ENCODE measurements at places on chromosomes 3 and 15. TPM values are rescaled to one million over a fixed set of nuclear protein-coding genes. Genes with fewer than 3 reads are reported as not detected.

GRCh38 chr3:42721690-42722089, 19.1 kb upstream of the HHATL start:
- no peak for DNase-seq

NCK1 gene
- total RNA-seq, result 25.2 TPM

CCR9 gene
- 0.17 TPM for total RNA-seq

DNA sequence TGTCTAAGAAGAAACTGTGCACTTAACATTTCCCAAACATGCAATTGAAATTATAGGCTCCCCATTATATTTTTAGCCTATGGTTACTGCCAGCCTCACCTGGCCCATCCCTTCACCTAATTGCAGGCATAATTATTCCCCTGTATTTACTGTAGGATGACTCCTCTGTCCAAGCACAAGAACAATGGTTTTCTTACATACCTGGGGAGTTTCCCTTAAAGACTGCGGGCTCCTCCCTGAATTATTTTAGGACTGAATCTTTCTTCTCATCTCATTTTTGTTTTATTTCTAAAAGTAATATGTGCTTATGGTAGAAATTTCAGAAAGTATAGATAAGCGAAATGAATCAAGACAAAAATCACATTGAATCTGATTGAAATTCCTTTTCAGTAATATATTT, 11.4 kb downstream of the TM4SF1 start:
- no peak for DNase-seq

TEX55 gene
- total RNA-seq, result 0.06 TPM

MASP1 gene
- total RNA-seq, result not detected

- no peak for DNase-seq
Observed at GRCh38 chr3:59404851-59405250, 355.0 kb upstream of the CFAP20DC start.

- no peak for DNase-seq
Observed at GRCh38 chr15:99692825-99693224, 40.4 kb downstream of the LYSMD4 start.

DNA sequence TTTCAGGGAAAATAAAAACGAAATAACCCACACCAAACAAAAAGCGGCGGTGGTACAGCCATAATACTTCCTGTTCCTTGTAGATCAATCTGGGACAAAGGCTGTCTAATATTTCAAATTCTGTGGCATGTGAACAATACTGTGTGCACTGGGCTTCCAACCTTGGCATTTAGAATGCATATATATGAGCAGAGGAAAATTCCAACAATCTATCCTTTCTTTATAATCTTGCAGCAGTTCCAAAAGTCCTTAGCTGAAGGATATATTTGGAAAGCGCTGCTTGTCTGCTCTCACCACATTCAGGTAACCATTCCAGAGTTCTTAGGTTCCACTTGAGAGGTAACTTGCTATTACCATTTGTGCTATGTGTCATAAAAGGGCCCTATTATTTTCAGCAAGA, 231.8 kb downstream of the RBMS3 start:
- no peak for DNase-seq

ACP3 gene
- total RNA-seq, result not detected

POC1A gene
- 35.6 TPM for total RNA-seq

DNA sequence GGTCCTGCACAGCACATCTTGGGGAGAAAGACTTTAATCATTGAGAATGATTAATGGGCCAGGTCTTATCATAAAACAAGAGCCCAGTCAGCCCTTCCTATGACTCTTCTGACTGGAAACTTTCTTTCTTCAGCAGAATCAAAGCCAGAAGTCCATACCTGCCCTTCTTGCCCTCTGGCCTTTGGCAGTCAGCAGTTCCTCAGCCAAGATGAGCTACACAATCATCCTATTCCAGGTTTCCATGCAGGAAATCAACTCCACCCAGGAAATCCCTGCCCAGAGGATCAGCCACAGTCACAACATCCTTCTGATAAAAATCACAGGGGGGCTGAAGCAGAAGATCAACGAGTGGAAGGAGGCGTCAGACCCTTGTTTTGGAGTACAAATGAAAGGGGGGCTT, 26.9 kb downstream of the ZNF589 start:
- no peak for DNase-seq

GPR176 gene
- 35.4 TPM for total RNA-seq

- DNase-seq, result no peak
Observed at GRCh38 chr3:47533996-47534454, 20.5 kb upstream of the ELP6 start.

DNA sequence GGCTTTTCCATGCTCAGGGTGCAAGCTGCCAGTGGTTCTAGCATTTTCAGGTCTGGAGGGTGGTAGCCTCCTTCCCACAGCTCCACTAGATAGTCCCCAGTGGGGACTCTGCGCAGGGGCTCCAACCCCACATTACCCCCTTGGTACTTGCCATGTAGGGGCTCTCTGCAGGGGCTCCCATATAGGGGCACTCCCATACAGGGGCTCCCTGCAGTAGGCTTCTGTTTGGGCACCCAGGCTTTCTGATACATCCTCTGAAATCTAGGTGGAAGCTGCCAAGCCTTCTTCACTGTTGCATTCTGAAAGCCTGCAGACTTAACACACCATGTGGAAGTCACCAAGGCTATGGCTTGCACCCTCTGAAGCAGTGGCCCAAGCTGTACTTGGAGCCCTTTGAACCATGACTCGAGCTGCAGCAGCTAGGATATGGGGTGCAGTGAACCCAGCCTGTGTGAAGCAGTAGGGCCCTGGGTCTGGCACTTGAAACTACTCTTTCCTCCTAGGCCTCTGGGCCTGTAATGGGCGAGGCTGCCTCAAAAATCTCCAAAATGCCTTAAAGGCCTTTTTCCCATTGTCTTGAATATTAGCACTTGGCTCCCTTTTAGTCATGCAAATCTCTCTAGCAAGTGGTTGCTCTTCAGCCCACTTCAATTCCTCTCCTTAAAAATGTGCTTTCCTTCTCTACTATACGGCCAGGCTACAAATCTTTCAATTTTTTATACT, 96.4 kb downstream of the TPRA1 start:
- DNase-seq, result no peak

GRCh38 chr15:101058735-101059134, 139.6 kb downstream of the LRRK1 start:
- DNase-seq, result no peak

- DNase-seq, result no peak
Observed at GRCh38 chr15:31461911-31462480, 135.4 kb downstream of the KLF13 start.

DNA sequence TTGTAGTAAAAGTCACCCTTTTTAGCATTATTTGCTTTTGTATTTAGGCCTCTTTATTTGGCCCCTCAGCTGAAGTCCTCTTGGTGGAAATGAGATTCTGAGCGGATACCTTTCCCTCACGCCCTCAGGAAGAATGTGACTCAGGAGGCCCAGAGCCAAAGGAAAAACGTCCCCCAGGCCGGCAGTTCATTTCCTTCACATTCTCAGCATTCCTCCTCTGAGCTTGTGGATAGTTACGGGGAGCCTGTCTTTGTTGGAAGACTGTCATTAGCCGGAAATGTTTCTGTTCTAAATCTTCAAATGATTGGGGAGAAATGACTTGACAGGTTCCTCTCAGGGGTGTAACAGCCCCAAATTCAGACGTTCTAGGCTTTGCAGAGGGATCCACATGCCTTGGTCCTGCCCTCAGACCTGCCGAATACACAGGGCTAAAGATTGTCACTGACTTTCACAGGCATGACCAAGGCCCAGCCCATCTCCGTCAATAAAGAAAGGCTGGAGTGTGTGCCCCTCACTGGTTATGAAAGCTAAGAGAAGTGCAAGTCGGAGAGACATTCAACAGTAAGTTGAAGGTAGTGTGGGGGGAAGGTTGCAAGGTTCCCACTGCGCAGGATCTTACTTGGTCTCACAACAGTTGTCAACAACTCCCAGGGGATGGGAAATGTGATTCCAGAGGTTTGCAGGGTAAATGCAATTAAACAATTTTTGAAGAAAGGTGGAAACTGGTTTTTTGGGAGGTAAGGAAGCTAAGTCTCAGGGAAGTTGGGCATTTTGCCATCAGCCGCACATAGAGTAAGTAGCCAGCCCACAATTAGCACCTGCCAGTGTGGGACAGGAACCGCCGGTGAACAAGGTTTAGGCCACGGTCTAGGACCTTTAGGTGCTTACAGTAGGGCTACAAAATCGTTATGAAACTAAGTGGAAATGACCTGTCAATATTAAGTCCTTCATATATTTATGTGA, 39.7 kb upstream of the MYZAP start:
- no peak for DNase-seq

MINAR1 gene
- total RNA-seq, result 0.43 TPM

DNA sequence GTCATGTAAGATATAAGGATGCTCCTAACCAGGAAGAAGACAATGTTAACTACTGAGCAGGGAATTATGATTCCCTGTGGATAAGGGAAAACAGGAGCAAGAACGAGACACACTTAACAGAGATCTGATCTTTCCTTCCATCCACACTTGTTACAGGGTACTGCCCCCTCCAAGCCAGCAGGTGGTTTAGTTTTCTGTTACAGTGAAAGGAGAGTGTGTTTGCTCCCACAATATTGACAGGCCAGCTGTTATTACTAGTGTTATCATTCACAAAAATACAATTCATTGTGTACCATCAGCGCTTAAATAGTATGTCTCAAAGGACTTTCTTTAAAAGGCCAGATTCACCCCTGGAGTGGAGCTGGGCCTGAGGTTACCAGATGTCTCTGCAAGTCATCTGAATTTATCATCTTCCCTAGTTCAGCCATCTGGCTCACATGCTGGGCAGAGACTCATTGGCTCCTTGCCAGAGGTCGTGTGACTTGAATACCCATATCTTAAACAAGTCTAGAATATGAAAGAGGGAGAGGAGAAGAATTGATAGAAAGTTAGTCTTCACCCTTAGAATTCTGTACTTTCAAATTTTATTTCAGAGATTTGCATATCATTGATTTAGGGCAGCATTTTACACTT, 16.8 kb upstream of the FMN1 start:
- no peak for DNase-seq

Measured in epithelial cell of proximal tubule (primary cell).